BJ (cell line): ENCODE measurements at places on chromosomes 16 and 17.

DNA sequence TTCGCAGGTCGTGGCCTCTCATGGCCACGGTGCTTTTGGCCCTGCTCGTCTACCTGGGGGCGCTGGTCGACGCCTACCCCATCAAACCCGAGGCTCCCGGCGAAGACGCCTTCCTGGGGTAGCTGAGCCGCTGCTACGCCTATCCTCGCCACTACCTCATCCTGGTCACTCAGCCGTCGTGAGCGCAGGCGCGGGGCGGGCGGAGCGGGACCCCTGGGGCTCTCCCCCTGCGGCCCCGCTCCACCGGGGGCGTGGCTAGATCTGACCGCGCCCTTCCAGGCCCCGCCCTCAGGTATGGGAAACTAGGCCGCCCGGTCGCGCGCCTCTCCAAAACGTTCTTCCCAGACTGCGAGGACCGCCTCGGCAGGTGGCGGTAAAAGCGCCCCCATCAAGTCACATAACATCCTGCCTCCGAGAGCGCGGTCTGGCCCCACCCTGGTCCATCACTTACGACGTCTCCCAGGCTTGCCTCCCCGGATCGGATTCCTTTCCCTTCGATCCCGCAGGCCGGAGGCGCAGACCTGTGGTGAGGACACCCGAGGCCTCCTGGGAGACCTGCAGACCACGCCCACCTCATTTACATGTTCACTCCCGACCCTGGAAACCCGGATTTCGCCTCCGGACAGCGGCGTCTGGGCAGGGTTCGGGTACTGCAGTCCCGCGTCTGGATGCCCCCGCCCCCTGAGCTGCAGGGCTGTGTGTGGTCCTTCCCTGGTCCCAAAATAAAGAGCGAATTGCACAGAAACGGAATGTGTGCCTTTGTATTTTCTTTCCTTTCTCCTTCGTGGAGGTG lies 91.5 kb upstream of the TMEM97 start:
- no peak for DNase-seq

- peak; percentile 9 for DNase-seq
Observed at GRCh38 chr16:80682421-80683070, 121.9 kb downstream of the CDYL2 start.

DNA sequence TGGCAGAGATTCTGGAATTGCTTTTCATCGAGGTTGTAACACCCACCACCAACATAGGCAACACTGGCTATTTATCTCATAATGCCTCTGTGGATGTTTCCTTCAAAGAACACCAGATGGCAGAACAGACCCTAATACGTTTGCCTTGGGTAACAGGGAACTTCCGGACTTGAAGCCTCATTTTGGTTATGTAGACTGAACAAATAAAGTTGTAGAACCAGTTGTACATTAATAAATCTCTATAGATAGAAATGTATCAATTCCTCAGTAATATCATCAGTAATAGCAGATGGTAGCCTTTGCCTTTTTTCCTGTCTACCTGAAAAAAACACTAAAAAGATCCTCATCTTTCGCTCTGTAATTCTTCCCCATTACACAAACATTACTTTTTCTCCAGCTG lies 25.9 kb upstream of the APOH start:
- DNase-seq, result no peak

DNA sequence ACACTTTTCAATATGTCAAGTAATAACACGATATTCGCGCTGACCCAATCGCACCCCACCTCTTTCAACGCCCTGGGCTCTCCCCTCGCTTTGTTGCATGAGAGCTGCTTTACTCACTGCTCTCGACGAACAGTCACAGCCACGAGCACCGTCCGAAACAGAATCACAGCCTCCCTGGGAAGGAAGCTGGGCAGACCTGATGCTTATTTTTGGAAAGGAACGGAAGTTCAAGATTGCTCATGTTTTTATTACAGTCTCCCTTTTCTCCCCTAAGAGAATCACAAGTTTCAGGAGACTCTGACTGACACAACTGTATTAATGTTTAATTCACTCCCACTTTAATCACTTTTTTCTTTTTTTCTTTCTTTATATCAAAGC lies 67.8 kb downstream of the ANKRD11 start:
- no peak for DNase-seq

- DNase-seq, result no peak
Observed at GRCh38 chr16:27275394-27275793, 6.8 kb upstream of the NSMCE1 start.

DNA sequence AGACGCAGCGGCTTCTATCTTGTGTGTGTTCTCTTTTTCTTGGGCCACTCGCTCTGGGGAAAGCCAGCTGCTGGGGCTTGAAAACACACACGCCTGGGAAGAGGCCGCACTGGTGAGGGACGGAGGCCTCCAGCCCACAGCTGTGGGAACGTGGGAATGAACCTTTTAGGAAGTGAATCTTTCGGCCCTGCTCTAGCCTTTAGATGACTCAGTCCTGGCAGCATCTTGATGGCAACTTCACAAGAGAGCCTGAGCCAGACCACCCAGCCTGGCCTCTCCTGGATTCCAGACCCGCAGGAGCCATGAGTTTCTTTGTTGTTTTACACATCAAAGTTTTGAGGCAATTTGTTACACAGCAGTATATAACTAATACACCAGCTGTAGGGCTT lies 2.2 kb upstream of the PDPK1 start:
- peak; percentile 32 for DNase-seq

GRCh38 chr17:82895087-82895486 lies 55.3 kb upstream of the ZNF750 start:
- no peak for DNase-seq

GRCh38 chr16:89701425-89702406 lies at the start of gene SPATA2L:
SPATA2L (minus strand) TSS chr16:89701705; CDS start chr16:89701232, 473 bp downstream.
- no peak for DNase-seq

DNA sequence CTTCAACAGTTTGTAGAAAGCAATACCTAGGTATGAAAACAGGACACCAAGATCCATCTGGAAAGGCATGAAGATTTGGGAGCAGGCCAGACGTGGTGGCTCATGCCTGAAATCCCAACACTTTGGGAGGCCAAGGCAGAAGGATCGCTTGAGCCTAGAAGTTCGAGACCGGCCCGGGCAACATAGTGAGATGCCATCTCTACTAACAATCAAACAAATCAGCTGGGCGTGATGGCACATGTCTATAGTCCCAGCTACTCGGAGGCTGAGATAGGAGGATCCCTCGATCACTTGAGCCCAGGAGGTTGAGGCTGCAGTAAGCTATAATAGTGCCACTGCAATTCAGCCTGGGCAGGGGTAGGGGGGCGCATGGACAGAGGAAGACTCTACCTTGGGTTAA lies 20.3 kb downstream of the LITAF start:
- DNase-seq, result no peak

DNA sequence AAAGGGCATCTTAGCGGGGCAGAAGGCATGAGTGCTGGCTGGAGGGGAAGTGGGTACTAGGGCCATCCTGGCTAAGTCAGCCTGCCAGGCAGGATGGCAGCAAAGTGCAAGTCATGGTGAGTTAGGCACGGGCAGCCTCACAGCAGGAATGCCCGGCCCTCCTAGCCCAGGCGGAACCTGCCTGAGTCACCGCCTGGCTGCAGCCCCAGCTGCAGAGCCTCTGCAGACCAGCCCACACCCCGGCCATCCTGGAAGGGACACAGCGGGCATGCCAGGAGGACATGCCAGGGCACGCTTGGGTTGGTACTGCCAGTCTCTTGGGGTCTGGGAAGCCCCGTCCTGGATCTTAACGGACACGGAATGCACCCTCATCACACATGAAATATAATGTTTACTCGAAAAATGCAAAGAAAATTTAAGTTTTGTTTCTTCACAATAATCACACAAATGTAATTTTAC lies 5.0 kb upstream of the ALDH3A1 start:
- no peak for DNase-seq

GRCh38 chr17:27382025-27382424 lies 74.2 kb upstream of the KSR1 start:
- no peak for DNase-seq

- no peak for DNase-seq
Observed at GRCh38 chr17:73013816-73014663, 78.4 kb downstream of the SLC39A11 start.

DNA sequence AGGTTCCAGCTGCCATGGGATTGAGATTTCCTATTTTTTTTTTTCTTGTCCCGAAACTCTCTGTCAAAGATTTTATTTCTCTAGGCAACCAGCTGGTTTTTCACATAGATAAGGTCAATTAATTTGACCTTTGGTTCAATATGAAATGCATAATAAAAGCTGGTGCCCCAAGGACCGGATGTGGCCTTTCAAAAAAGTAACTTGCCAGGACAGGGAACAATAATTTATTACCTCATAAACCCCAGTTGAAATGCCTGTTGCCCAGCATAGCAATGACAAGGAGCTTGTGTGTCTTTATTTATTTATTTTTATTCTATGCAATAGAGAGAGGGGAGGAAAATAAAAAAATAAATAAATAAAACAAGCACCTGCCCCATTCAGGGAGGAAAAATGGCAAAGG lies 472.7 kb downstream of the KCNJ2 start:
- no peak for DNase-seq

DNA sequence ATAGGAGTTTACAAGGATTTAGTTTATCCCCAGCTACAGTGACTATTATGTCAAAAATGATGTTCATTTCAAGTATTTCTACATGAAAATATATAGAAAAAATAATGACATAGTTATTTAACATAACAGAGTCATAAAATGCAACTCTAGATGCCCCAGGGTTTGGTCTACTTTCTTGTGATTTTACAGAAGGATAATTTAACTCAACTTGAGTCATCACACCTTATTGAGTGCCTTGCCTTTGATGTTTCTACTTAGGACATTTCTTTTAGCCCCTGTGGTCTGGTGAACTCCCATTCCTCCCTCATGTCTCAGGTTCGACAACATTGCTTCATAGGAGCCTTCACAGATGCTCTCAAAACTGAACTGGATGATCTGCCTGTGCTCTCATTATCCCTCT lies 2.0 kb downstream of the KRT20 start:
- no peak for DNase-seq

- DNase-seq, result no peak
Observed at GRCh38 chr17:12523244-12523643, 142.4 kb upstream of the MYOCD start.

- DNase-seq, result no peak
Observed at GRCh38 chr16:85699628-85700027, 10.9 kb upstream of the GINS2 start.

- no peak for DNase-seq
Observed at GRCh38 chr17:75848523-75849278, 4.5 kb upstream of the UNC13D start.

DNA sequence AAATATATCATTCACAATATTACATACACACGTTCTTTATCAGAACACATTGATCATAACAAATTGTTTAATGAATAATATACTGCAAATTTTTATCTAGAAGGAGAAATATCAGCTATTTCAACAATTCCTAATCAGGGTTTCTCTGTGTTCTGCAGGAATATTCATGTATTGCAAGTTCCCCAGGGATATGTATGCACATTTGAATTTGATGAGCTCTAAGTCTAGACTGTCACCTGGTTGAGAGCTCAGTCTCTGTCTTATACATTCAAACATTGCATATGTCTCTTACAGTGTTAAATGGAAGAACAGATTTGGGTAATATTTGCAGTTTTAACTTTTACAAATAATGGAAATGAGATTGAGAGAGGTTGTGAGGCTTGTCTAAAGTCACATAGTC lies 829.7 kb downstream of the CDH11 start:
- DNase-seq, result no peak

DNA sequence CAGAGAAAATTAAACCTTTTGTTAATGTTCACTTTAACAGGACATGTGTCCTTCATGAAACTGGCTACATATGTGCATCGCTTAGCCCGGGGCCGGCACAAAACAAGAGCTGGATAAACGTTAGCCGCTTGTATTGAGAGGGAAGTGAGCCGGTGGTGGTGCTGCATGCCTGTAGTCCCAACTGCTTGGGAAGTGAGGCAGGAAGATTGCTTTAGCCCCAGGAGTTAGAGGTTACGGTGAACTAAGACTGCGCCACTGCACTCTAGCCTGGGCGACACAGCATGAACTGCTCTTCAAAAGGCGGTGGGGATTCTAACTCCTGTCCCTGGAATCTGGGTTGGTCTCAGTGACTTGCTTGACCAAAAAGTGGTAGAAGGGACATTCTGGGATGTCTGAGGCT lies 15.0 kb upstream of the SPHK1 start:
- no peak for DNase-seq

DNA sequence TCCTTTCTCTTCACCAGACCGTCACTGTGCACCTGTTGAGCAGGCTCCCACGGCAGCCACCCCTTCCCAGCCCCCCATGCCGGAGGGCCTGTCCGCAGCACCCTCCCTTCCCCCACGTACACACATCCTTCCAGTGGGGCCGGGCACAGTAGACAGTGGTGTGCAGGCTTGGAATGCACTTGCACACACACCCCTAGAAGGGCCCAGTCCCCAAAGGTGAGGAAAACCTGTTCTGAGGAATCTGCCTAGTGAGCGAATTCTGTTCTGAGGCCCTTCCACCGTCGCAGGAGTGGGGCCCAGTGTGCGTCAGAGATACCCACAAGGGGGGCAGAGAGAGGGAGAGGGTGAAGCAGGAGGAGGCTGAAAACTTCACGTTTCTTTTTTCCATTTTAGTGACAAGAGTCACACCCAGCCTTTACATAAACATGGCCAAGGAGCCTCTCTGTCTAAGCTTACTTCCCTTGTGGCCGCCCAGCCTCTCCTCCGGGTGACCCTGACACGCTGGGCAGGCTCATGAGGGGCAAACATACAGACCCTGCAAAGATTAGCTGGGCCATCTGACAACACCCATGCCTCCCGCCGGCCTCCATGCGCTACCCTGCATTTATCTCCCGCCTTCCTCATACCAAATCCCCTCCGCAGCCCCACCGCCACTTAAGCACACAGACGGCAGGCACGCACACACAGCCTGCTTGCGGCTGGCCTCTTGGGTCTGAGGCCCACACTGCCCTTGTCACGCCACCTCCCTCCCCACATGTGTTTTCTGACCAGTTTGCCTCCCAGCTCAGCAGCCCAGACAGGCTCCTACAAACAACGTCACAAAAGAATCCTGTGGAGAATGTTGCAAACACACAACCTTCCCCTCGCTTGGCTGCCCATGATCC lies 1.8 kb downstream of the ZBTB4 start:
- DNase-seq, result peak; percentile 87

DNA sequence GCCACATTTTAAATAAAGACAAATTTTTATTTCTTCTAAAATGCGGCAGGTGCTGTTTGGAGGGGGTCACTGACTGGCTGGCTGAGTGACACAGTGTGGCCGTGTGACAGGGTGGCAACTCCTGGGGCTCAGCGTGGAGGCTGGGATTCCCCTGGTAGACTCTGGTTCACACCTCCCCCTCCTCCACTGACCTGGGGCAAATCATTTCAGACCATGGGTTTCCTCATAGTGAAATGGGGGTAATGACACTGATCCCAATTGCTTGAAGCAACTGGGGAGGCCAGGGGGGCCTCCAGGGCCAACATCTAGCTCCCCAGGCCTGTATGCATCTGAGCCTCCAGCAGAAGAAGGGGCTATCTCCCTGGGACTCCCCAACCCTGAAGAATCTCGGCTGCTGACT lies 6.6 kb downstream of the HSD11B2 start:
- DNase-seq, result no peak
